ENCODE measurements at places on chromosomes 7 and 10.

DNA sequence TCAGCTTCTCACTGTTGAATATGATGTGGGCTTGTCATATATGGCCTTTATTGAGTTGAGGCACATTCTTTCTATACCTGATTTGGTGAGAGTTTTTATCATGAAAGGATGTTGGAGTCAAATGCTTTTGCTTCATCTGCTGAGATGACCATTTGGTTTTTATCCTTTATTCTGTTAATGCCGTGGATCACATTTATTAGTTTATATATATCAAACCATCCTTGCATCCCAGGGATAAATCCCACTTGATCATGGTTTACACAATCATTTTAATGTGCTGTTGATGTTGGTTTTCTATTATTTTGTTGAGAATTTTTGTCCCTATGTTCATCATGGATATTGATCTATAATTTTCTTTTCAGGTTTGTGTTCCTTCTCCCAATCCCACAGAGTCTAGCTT, 67.0 kb downstream of the EBLN1 start:
- no peak for DNase-seq

GRCh38 chr7:30979027-30979426, 15.3 kb downstream of the GHRHR start:
- DNase-seq, result no peak

- no peak for DNase-seq
Observed at GRCh38 chr10:5036511-5036910, 32.9 kb upstream of the AKR1C2 start.

GRCh38 chr10:112115781-112116385, 67.7 kb downstream of the GPAM start:
- peak; percentile 4 for DNase-seq

DNA sequence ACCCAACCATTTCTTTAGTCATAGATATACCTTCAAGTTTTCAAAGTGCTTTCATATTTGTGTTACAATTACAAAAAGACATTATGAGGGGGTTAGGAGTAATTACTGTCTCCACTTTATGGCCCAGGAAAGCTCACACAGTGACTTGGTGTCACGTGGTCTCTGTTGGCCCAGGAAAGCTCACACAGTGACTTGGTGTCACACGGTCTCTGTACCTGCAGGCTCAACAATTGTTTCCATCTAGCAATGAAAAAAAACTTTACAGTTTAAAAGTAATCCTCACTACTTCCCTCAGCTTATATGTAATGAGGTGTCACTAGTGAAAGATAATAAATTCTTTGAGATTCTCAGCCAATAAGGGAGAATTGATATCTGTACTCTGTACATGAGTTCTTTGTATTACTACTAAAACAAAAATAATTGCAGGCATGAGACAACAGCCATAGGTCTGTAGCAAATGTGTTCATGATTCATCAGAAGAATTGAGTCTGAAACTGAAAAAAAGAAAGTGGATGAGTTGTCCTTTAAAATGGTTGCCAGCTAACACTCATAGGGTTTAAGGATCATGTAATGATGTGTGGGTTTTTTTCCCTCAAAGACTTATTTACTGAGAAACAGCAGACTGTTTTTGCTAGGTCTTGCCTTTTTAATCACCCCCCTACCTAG, 10.9 kb downstream of the OGDH start:
- DNase-seq, result no peak

DNA sequence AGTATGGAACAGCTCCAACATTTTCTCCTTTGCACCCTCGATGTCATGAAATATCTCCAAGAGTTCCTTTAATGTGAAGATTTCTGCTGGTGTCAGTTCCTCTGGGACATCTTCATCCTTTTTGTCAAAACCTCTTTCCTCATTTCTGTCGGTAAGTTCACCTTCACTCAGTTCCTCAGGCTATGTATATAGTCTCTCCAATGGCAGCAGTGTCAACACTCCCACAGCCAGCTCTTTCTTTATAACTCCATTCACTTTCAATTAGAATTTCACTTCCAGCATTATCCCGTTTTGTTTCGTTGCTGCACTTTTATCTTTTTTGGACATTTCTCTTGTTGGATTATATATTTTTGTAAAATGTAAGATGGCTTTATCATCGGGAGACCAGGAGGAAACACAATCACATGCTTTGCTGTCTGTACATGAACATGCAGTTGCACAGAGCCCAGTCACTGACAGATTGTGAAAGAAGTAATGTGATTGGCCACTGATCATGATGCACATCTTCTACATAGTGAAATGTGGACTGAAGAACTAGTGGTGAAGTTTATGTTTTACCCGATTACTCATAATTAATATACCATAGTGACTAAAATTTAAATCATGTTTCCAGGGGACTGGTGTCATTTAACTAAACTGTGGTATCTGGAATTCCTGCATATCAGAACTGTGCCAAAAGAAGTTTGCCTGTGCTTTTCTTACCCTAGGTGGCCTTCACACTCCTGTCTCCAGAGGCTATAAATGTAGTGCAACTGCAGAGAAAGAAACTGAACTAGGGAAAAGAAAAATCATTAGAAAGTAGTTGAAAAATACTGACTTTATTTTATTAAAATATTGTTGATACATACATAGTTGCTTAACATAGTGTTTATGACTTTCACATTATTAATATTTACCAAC, 289.6 kb downstream of the PPP1R3A start:
- no peak for DNase-seq

- DNase-seq, result no peak
Observed at GRCh38 chr7:54637712-54638396, 95.7 kb downstream of the VSTM2A start.

GRCh38 chr10:116815641-116816415, 33.5 kb upstream of the ENO4 start:
- no peak for DNase-seq

- DNase-seq, result no peak
Observed at GRCh38 chr7:155770241-155770640, 42.0 kb downstream of the SHH start.

DNA sequence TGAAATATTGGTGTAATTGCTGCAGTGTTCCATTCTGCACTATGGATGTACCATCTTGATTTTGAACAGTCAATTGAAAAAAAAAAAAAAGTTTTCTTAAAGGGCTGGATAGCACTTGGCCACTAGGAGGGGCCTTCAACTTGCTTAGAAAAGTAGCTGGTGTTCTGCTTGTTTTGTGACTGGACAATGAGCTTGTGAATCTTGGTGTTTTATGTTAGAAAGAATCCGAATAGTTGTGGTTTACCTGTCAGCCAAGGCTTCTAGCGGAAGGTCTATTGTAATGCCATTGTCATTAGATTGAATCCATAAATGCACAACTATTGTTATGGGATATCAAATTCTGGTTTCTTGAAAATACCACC, 77.1 kb downstream of the BMPER start:
- DNase-seq, result no peak

DNA sequence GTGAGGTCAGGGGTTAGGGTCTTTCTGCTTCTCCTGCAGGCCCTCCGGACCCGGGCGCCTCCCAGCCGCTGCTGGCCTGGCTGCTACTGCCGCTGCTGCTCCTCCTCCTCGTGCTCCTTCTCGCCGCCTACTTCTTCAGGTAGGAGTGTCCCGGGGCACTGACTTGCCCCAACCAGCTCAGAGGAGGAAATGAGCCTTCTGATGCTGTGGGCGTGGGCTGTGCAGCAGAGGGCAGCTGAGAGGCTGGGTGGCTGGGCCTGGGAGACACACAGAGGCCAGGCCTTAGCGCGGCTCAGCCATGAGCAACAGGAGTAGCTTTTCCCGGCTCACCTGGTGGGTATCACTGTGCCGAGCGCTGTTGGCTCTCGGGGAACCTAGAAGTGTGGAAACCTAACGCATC, 78.9 kb downstream of the MKI67 start:
- peak; percentile 66 for DNase-seq

GRCh38 chr10:79237454-79238157, 109.7 kb upstream of the PPIF start:
- DNase-seq, result no peak

DNA sequence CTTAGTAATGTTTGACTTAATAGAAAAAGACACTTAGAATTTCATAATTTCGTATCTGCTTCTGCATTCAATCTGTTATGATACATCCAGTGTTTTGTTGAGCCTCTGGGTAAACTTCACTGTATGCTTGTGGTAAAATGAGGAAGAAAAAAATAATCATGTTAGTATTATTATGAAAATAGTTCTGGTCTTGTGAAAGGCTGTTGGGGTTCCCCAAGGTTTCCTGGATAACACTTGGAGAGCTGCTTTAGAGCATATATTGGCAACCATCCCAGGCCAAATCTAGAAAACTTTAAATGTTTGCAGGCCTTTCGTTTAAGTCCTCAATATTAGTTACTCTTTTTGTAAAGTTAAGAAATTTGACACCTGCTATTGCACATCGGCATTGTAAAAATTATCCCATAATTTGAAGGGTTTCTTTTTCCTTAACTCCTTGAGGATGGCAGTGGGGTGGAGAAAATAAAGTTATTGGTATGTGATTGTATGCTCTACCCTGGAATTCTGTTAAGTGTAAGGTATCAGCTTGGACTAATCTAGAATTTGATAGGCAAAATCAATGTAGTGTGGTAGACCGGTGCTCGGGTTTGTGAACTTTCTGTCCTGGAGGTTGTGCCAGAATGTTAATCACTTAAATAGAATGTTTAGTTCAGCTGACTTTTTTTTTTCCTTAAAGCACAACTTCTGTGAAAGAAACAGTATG, 54.5 kb downstream of the WAC start:
- no peak for DNase-seq

DNA sequence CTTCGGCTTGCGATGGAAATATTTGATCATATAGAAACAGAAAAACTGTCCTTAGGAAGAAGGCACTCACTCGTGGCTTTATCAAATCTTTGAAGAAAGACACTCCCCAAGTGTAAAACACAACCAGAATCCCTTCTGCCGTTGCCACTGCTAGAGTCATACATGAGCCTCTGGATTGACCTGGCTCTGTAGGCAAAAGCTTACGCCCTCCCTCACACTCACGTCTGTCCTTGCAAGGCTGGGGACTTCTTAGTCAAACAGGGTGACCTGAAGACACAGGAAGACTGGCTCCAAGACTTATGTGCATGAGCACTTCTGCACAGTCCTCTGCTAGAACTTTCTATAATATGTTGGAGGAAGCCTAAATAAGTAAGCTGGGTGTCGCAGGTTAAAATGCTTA, 135.4 kb upstream of the MDFIC start:
- no peak for DNase-seq

DNA sequence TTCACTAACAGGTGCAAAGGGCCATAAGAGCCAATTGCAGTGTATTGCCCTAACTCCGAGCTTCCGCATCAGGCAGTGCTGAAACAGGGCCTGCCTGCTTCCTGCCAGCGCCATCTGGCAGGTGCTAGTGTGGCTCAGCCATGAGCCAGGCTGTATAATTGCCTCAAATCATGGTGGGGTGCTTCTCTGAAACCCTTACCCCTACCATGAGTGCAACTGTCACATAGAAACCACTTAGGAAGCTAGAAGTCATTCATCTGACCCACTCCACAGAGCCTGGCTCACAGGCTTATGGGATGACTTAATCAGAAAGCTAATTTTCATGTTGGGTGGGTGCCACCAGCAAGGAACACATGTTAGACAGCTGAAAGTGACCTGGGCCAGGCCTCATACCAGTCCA, 133.3 kb upstream of the LAMB4 start:
- DNase-seq, result no peak

DNA sequence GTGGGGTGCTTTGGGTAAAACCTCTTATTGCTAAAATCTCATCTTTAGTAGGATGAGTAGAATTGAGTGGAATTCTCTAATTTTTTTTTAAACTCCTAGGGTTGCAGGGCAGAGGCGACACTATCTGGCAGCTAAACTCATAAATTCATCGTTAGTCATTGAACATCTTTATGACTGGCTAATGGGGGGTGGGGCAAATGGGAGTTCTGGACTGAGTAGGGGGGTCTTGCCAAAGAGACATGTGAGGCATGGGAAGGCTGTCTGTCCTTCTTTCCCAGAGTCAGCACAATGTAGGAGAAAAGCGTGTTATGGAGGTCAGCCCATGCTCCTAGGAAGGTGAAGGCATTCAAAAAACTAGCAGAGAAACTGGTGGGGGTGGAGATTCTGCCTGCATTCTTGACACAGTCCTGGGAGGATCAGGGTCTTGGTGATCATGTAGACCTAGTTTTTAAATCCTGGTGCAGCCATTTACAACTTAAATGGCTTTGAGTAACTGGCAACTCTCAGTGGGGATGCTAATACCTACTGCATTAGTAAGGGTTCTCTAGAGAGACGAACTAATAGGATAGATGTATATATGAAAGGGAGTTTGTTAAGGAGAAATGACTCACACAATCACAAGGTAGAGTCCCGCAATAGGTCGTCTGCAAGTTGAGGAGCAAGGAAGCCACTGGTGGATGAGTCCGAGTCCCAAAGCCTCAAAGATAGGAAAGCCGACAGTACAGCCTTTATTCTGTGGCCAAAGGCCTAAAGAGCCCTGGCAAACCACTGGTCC, 47.7 kb downstream of the EMX2 start:
- DNase-seq, result no peak

GRCh38 chr10:35136263-35136815, 9.7 kb downstream of the CREM start:
- DNase-seq, result no peak

DNA sequence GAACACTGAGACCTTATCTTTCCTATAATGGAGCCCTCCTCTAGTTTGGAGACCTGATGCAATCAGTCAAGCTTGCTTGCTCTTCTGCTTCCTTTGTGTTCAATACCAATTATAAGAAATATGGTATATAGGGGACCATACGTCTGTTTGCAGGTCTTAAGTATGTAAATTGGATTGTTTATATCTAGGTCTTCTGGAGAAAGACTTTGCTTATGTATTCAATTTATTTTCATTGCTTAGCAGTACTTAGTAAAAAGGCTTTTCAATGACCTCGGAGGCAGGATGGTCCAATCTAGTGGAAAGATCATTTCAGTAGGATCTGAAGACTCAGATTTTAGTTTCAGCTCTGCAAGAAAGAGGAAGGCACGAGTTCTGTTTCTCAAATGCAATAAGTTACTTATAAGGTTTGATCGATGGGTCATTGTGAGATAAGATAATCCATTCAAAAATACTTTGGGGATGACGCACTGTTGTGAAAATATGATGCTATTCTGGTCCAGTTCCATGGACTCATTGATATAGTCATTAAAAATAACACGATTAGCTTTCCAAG, 571.6 kb downstream of the SH2D4B start:
- DNase-seq, result no peak

- no peak for DNase-seq
Observed at GRCh38 chr7:127878791-127879190, 152.4 kb downstream of the LRRC4 start.

DNA sequence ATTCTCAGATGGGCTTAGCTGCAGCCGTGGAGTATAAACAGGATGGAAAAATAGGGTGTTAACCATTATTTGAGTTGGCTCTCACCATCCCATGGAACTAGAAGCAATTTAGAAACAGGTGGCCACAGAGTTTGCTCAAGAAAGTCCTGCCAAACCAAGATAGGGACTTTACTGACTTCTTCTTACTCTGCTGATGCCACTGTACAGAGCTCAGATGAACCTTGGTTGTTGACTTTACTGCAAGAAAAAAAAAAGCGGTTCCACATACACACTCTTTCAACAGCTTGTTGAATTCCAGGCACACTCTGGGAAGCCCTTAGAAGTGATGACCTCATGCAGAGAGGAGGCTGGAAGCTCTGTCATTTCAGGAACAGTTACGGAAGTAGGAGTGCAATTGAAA, 753.4 kb downstream of the NRG3 start:
- DNase-seq, result no peak

GRCh38 chr10:77240041-77240652, 397.5 kb downstream of the KCNMA1 start:
- no peak for DNase-seq
